ENCODE measurements at places on chromosomes 1 and 21.
A peak's percentile ranks its signal among the peaks of the same experiment; 100 is the strongest.

- DNase-seq, result no peak
These were observed 61.9 kb upstream of the RGS1 start for GRCh38 chr1:192513697-192514096.

GRCh38 chr1:232428786-232429530, 201.0 kb downstream of the SIPA1L2 start:
- DNase-seq, result no peak

DNA sequence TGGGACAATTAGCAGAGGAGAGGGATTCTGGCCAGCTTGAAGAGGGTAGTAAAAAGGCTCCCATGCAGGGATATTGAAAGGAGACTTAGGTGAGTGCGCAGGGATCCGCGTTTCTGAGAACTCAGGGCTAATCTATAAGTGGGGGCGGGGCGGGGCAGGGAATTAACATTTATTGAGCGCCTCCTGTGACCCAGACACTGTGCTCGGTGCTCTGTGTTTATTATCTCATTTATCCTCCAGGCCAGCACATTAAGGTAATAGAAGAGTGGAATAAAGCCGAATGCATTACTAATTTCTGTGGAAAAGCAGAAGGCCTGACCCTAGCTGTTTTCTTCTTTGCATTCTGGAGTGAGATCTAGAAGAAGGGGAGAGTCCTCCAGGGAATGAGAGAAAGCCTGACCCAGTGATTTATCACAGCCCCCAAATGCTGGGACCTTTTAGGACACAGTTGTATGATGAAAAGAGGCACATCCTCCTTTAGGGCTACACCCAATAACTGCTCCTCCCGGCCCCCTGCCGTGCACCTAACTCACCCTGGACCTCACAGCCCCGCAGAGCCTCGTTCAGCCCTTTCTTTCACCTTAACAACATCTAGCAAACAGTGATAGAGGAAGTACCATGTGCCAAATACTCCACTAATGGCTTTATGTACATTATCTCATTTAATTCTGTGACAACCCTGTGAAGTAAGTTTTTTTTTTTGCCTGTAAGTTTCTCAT, 317.6 kb downstream of the PBX1 start:
- DNase-seq, result no peak

GRCh38 chr1:228810878-228811711, 75.8 kb downstream of the RHOU start:
- no peak for DNase-seq

DNA sequence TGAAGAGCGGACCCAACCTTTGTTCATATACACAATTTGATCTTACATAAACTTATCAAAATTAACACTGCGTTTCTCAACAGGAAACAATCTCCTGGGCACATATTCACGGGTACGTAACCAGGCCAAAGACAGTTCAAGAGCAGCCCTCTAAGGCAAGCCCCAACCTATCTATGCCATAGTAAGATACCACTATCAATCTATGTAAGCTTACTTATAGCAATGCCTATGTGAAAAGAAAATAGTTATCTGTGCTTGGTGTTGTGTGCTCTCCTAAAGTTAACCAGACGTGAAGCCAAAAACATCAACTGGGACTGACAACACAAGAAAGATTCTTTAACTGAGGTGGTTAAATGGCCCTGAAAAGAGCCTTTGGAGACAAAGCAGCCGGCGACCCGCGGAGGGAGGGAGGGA, 49.4 kb upstream of the BOLA1 start:
- no peak for DNase-seq

GRCh38 chr1:236281198-236281653, 532 bp downstream of the ERO1B start:
- DNase-seq, result peak; percentile 76

GRCh38 chr1:1092894-1093609, 18.9 kb upstream of the RNF223 start:
- no peak for DNase-seq

GRCh38 chr1:18175051-18175450, 67.5 kb downstream of the IGSF21 start:
- no peak for DNase-seq
